ENCODE measurements at places on chromosomes 2 and 18.

DNA sequence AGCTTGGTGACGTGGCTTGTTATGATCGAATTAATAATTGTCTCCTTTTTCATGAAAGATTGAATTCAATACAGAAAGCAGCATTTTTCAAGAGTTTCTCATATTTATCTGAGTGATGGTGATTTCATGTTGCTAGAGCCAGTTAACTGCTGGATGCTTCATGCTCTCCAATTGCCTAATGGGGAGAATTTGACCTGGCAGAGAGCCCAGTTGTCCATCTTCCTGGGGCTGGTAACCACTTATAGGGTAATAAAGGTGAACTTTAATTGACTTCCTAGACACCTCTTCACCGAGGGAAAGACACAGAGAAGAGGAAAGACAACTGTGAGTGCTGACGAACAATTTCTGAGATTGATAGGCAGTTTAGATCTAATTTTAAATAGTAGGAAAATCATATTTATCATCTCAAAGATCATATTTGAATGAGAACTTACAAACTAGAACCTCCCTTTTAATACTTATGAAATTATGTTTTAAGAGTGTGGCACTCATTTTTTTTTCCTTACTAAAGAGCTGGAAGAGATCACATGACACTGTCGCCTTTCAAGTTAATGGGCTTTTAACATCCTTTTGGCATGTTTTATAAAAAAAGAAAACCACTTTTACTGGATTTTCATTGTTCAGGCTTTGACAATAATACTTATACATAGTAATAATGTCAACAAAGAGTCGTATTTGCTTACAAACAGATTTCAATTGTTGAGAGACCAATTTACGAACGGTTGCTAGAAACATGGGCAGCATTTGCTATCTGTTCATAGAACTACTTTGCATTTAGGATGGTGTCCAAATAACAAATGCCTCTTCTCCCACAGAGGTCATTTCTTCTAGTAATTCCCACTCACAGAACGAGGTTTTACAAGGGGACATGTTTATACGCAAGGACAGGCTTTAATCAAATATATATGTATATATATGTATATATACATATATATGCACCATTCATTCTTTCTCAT, 153.3 kb downstream of the RAPGEF4 start:
- DNase-seq: no peak

DNA sequence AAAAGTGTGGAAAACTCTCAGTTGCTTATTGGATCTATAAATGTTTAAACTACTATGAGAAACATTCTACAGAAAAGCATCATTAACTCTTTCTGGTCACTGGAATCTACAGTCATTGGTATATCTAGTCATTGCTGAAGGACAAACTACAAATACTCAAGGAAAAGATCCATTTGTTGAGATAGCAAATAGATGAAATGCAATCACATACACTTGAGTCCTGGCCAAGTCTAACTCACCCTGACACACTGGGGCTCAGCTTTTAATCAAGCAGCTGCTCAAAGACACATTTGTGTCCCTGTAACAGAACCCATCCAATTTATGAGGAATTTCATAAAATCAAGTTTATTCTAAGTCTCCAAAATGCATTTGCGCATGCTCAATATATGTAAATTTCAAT, 68.7 kb downstream of the CDH2 start:
- no peak for DNase-seq

DNA sequence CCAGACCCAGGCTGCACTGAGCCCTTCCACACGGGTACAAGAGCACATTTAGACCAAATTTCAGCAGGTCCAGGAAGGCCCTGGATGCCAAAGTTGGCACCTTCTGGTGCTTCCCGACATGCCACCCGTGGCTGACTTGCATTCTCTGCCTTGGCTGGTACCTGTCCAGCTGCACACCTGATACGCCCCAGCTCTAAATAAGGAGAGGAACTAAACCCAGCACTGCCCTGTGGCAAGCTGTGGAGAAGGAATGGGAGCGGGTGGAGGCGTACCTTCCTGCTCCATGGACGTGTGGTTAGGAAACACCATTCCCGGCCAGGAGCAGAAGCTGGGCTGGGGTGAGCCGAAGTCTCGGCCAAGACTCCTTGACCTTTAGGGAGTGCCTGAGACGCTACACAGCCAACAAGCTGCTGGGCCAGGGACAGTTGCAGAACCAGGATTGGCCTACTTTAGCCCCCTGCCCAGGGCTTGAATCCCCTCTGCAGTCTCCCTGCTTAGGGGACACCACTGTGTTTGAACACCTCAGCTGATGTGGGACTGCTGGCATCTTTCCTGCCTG, 86.5 kb upstream of the TAF1B start:
- no peak for DNase-seq

DNA sequence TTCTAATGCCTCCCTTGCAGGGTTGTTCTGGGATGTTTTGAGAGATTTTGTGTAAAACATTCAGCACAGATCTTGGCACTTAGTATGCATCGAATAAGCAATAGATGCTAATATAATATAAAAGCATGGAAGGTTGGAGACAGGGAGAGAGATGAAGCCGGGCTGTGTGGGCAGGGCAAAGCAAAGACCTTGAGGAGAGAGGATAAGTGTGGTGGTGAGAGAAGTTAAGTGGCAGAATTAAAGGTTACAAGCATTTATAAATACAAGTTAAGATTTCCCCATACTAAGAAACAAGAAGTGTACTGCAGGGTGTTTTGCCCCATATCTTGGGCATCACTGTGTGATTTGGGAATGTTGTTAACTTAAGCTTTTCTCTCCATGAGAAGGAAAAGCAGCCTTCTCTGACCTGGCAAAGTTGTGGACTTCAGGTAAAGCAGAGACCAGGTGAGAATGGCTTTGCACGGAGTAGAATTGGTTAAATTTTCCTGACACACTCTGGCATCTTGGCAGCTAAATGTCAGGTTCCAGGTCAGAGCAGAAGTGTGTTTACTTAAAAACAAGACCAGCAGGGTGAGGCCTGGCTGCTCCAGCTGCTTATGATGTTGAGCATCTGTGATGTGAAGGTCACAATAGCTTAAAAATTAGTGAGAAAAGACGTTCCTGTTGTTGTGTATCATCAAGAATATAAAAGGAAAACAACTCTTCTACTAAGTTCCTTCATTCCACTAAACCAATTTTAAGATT, 288.5 kb upstream of the HNMT start:
- no peak for DNase-seq

GRCh38 chr18:12862467-12862866, 21.6 kb downstream of the PTPN2 start:
- no peak for DNase-seq

GRCh38 chr2:7456762-7457161, 539.5 kb downstream of the RNF144A start:
- DNase-seq: no peak

GRCh38 chr2:207762146-207762545, 7.6 kb downstream of the FZD5 start:
- no peak for DNase-seq

DNA sequence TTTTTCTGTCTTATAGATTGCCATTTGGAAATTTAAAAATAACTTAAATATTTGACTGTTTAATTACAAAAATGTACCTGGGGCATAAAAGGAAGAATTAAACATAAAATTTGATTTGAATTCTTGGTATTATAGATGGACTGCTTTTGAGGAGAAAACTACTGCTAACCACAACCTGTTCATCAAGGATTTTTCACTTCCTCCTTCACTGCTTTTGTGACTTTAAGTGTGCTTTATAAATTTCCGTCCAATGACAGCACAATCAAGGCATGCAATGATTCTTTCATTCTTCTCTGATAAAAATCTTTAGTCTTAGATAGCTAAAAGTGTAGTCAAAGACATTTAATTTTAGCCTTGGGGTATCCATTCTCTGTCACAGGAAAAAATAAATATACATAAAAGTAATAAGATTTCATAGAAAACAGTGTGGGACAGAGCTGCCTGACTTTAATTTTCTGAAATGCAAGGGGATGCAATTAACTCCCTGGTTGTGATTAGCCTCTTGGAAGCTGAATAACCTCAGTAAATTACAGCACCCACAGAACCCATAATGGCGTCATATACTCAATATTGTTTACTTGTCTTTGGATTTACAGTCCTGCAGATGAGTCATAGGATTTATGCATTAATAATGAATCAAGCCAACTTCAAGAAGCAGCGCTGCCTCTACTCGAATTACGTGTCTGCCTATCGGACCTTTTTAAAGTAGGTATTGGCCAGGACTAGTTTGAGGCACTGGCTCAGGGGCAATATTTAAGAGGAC, 587.9 kb downstream of the NRXN1 start:
- DNase-seq: no peak

DNA sequence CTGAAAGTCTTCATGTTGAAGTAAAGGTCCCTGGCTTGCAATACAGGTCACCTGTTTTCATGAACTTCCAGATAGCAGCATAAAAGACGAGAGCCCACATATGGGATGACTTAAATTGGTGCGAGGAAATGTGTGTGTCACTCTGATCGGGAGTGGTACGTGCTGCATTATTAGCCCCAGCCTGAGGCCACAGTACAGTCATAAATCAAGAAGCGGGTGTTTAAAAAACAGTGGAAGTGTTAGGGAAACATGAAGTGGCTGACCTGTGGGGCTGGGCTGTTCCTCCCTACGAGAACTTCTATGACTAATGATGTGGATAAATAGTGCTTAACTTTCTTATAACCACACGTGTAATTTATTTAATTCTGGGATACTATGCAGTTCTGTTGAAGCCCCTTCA, 24.4 kb downstream of the RDH14 start:
- no peak for DNase-seq

GRCh38 chr2:36147670-36148390, 207.7 kb upstream of the CRIM1 start:
- no peak for DNase-seq

GRCh38 chr18:78293940-78294541, 685.6 kb upstream of the SALL3 start:
- no peak for DNase-seq

GRCh38 chr18:56326336-56327072, 311.9 kb downstream of the TXNL1 start:
- DNase-seq: no peak

DNA sequence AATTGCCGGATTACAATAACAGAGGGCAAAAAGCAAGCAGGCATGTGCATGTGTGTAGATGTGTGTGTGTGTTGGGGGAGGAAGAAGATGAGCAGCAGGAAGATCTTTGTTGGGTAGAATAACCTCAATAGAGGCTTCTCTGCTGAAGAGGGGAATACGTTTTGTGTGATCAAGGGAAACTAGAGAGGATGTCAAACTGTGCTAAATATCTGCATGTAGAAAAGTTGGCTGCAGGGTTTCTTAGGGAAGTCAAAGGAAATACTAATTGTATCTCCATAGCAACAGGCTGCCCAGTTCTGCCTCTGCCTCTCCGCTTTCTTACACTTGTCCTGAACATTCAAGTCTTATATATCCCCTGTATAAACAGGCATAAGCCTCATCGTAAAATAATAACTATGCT, 190.1 kb upstream of the RND3 start:
- no peak for DNase-seq

GRCh38 chr18:49859021-49859359, 45.7 kb upstream of the ACAA2 start:
- no peak for DNase-seq
